ENCODE measurements at places on chromosomes 4 and X.

GRCh38 chrX:150051096-150051495 lies 112.8 kb upstream of the EOLA2 start:
- DNase-seq = no peak

- no peak for DNase-seq
These were observed 34.5 kb upstream of the PPM1K start for GRCh38 chr4:88318751-88319350.

GRCh38 chr4:89156174-89156914 lies 45.0 kb downstream of the TIGD2 start:
- DNase-seq = no peak

- DNase-seq = no peak
These were observed 39.8 kb upstream of the TMEM131L start for GRCh38 chr4:153426207-153426885.

GRCh38 chr4:182884040-182884439 lies 33.1 kb downstream of the DCTD start:
- DNase-seq = no peak

DNA sequence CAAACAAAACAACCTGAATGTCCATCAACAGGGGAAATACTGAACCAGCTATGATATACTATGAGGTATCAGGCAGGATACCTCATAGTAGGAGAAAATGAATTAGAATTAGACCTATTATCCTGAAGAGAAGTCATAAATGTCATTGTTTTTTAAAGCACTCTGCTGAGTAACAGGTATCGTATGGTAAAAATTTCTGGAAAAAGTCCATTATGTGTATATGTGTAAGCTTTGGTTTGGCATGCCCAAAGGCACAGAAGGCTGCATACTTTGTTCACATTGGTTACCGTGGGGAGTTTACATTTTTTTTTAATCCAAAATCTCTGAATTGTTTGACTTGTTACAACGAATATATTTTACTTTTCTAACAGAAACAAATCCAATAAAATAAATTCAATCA lies 70.5 kb downstream of the RPS3A start:
- DNase-seq = no peak

- no peak for DNase-seq
These were observed 196.5 kb upstream of the FTHL17 start for GRCh38 chrX:31268359-31268758.

DNA sequence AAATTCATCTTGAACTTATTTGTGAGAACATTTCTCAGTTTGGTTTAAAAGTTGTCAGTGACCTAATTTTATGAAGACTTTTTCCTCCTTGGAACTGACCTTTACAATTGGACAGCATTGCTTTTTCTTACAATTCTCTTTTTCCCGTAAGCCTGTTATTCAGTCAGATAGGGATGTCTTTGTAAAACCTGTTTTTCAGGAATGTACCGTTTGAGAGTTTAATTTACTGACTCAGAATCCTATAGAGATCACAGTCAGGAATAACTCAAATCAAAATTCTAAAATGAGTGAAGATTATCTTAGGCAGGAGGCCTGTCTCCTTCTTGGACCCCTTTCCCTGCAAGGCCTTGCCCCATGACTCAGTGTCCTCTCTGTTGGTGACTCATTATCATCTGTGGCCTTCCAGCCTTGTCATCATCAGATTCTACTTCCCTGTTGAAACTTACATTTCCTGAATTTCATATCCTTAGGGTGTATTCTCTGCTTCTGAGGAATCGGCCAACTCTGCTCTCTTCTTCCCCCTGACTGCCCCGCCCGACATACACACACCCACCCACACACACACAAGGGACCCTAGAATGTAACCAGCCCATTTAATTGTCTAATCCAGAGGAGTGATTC lies 99.8 kb downstream of the ARHGAP10 start:
- DNase-seq = no peak

Data from hypothalamus (tissue), 51 donors.